ENCODE measurements at places on chromosomes 16 and 17.

- DNase-seq, result no peak
Observed at GRCh38 chr16:6018848-6019489, 921.4 kb upstream of the EEF2KMT start.

GRCh38 chr17:50161023-50161910 lies 4.5 kb upstream of the SGCA start:
- peak; percentile 88 for DNase-seq

GRCh38 chr16:23398987-23399805 lies 53.8 kb downstream of the COG7 start:
- DNase-seq, result no peak

GRCh38 chr17:50661348-50661747 lies 26.7 kb downstream of the ABCC3 start:
- no peak for DNase-seq

GRCh38 chr17:6940186-6940649 lies 55.6 kb upstream of the ALOX12 start:
- no peak for DNase-seq

DNA sequence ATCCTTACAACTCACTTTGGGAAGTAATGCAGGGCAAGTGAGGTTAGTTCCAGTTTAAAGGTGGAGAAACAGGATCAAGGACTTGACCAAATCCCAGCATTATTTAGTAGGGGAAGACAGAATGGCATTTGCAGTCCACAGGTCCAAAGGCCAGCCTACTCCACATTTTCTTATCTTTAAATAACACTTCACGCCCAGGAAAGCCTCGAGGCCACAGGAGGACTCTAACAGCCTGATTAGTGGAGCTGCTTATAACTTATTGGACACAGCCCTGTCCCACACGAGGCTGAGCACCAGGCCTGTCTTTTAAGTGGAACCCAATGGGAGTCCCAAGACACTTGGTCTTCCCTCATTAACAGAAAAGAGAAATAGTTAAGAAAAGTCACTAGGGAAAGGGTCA lies 12.1 kb upstream of the HYDIN start:
- no peak for DNase-seq

DNA sequence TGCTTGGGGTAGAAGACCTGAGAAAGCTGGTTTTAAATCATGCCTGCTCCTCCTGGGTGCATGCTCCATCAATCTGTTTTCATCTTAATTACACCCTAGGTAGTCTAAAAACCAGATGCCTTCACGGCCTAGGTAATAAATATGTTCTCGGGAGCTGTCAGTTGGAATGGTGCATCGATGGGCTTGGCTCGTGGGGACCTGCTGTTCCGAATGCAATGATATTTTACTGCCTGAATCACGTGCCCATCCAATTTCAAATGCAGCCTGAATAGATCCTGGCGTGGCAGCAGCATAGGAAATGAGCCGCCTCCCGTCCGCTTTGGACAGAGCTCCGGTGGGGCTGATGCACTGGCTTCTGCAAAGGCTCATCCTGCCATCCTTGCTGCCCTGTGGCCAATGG lies 18.8 kb upstream of the FAAP100 start:
- no peak for DNase-seq

DNA sequence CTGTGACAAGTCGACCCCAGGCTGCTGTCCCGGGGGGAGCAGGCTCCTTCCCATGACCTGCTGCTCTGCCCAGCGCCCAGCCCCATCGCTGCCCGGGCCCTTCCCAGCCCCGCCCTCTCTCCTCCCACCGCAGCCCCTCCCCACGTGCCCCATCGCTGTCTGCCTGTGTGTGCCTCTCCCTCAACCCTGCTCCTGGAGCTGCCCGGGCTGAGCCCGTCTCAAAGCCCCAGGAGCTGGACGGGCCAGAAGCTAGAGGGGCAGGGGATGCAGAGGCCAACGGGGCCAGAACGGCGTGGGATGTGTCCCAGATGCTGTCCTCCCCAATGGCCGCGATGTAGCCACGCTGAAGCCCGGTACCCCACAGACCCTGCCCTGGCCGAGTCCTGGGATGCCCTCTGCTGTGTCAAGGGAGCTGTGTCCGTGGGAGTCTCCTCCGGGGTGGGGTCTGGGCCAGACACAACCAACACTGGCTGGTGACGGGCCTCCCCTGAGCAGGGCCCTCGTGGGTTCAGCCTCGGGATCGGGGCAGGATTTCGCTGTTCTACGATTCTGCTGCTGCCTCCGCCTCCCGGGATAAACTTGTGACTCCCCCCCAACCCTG lies 118.2 kb upstream of the ZNF750 start:
- DNase-seq, result no peak

GRCh38 chr16:85908889-85909589 lies 10.1 kb downstream of the IRF8 start:
- DNase-seq, result peak; percentile 36

GRCh38 chr17:81060416-81060815 lies 25.5 kb downstream of the BAIAP2 start:
- no peak for DNase-seq

DNA sequence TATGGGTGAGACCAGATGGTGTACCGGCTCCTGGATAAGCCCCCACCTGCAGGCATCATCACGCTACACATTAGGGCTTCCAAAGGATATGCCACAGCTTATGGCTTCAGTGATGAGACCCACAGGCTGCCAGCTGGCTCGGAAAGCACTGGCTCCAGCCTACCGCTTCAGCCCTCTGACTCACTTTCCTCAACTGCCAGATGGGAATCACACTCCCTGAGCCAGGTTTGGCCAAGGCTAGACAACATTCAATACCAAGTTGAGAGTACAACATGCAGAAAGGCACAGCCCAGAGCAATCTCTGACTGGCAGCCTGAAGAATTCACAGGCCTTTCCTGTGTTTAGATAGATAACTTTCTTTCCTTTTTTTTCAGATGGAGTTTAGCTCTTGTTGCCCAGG lies 10.3 kb downstream of the CENPV start:
- DNase-seq, result no peak
